ENCODE measurements at places on chromosomes 11 and 22. TPM values are rescaled to one million over a fixed set of nuclear protein-coding genes. Genes with fewer than 3 reads are reported as not detected.

DNAJB7 gene
- total RNA-seq = not detected

SLC22A25 gene
- total RNA-seq = not detected

NXPE2 gene
- total RNA-seq = not detected

CBX7 gene
- total RNA-seq = 14.7 TPM

CSTPP1 gene
- total RNA-seq = 13.9 TPM

HBG1 gene
- total RNA-seq = not detected

CELF1 gene
- total RNA-seq = 74.2 TPM

C22orf42 gene
- not detected for total RNA-seq

SLC2A11 gene
- total RNA-seq = 14.9 TPM

UQCR10 gene
- 117 TPM for total RNA-seq

TLCD5 gene
- total RNA-seq = 9.8 TPM

MRGPRX3 gene
- not detected for total RNA-seq

MMP7 gene
- 0.17 TPM for total RNA-seq

ARHGAP8 gene
- total RNA-seq = 0.17 TPM

RANBP1 gene
- 87.8 TPM for total RNA-seq

PAK1 gene
- total RNA-seq = 25.9 TPM

UBQLNL gene
- under 0.01 TPM for total RNA-seq

AGBL2 gene
- 2.1 TPM for total RNA-seq

USH1C gene
- total RNA-seq = not detected

C1QTNF5 gene
- 32.0 TPM for total RNA-seq

BATF2 gene
- total RNA-seq = 2.1 TPM

MYOD1 gene
- not detected for total RNA-seq

GLYAT gene
- not detected for total RNA-seq

BIRC3 gene
- total RNA-seq = 3.3 TPM

ACR gene
- not detected for total RNA-seq

FAM118B gene
- total RNA-seq = 21.0 TPM

TMEM9B gene
- 51.0 TPM for total RNA-seq

VSIG10L2 gene
- total RNA-seq = not detected

TMEM86A gene
- total RNA-seq = 0.83 TPM

LTBP3 gene
- total RNA-seq = 37.3 TPM

MN1 gene
- total RNA-seq = 7.4 TPM

PVALB gene
- not detected for total RNA-seq

CENATAC gene
- total RNA-seq = 15.2 TPM

MPZL3 gene
- 0.33 TPM for total RNA-seq

CHADL gene
- total RNA-seq = 3.1 TPM

CEND1 gene
- total RNA-seq = 1.3 TPM

CLDN5 gene
- 0.33 TPM for total RNA-seq

THYN1 gene
- total RNA-seq = 78.1 TPM

TMPRSS5 gene
- 0.17 TPM for total RNA-seq

OSM gene
- not detected for total RNA-seq

SCT gene
- total RNA-seq = not detected
